Activated CD8-positive, alpha-beta memory T cell treated with anti-CD3 and anti-CD28 coated beads, Interleukin-2, amount 50 U/mL, for 48 hours (primary cell): ENCODE measurements at places on chromosomes 4 and X.

DNA sequence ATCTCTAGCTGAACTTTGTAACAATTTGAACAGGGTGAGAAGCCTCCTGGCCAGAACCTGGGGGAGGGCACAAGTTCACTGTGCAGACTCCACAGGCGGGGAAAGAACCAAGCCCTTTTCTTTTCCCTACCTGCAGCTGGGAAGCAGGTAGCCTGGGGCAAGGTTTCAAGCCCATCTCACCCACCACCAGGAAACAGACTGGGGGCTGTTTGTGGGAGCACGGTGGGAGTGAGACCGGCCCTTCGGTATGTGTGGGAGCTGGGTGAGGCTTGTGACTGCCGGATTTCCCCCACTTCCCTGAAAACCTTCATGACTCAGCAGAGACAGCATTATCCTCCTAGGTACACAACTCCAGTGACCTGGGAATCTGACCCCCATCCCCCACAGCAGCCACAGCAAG is 211.7 kb downstream of the ZNF674 start:
- DNase-seq: no peak

DNA sequence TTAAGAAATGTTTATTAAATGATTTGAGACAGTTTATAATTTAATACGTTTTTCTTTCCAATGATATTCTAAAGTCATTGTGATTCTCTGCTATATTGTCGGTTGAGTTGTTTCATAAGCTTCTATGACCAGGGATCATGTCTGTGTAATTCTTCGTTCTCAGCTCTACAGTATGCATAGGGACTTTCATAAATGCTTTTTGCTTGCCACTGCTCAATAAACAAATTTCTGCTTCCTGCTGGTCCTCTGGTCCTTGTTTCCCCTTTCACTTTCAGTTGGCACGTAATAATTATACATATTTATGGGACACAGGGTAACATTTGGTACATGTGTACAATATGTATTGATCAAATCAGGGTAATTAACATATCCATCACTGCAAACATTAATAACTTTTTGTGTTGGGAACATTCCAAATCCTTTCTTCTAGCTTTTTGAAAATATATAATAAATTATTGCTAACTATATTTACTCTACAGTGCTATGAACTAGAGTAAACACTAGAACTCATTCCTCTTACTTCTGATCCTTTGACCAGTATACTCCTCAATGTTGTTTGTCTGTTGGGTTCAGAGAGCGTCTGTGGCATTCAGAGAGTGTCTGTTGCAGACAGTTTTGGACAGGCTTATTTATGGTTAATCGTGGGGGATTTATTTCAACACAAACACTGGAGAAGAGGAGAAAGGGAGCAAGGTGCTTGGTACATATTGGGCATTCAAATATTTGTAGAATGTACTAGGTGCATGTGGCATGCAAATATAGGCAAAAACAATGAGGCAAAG is 68.3 kb upstream of the SPANXB1 start:
- no peak for DNase-seq

DNA sequence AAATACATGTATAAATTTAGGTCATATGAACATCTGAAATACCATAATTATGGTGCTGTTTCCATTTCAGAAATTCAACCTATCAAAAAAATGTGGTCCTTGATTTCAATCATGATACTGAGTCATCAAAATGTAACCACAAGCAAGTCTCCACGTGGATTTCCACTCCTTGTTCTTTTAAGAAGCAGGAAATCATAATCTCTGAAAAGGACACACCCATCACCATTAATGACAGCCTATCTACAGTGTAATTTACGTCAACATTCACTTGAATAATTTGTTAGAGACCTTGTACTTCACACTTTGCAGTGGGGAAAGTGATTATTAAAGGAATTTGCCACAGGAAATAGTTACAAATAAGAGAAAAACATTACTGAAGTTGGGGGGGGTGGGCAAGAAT is 17.7 kb upstream of the SLC7A11 start:
- no peak for DNase-seq

DNA sequence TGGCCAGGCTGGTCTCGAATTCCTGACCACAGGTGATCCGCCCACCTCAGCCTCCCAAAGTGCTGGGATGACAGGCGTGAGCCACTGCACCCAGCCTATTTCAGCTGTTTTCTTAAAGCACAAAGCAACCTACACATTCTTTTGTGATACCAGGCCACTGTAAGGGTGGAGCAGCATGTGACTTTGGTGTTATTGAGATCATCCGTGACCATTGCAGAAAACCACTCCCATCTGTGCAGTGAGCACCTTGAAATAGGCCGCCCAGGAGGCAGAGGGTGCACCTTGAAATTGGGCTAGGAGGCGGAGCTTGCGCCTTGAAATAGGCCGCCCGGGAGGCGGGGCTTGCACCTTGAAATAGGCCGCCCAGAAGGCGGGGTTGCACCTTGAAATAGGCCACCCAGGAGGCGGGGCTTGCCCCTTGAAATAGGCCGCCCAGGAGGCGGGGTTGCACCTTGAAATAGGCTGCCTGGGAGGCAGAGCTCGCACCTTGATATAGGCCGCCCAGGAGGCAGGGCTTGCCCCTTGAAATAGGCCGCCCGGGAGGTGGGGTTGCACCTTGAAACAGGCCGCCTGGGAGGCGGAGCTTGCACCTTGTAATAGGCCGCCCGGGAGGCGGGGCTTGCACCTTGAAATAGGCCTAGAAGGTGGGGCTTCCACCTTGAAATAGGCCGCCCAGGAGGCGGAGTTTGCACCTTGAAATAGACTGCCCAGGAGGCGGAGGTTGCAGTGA is 9.0 kb upstream of the SLC25A6 start:
- peak; percentile 54 for DNase-seq

- no peak for DNase-seq
Measured at GRCh38 chr4:133150486-133151340, 1.6 kb downstream of the PCDH10 start.

DNA sequence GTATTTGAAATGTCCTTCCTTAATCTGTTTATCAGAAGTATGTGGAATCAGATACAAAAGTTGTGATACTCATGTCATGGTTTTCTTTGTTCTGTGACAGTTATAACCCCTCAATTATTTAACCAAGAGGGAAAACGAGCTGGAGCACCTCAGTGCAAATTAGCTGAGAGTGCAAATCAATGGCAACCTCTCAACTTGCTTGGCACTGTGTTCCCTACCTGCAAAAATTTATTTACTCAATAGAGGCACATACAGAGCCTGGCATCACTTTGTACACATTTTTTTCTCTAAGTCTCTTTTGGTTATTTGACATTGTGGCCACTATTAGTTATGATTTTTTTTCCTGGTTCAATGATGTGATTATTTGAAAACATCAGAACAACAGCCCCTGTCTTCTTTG is 186.2 kb downstream of the STIM2 start:
- DNase-seq: no peak

DNA sequence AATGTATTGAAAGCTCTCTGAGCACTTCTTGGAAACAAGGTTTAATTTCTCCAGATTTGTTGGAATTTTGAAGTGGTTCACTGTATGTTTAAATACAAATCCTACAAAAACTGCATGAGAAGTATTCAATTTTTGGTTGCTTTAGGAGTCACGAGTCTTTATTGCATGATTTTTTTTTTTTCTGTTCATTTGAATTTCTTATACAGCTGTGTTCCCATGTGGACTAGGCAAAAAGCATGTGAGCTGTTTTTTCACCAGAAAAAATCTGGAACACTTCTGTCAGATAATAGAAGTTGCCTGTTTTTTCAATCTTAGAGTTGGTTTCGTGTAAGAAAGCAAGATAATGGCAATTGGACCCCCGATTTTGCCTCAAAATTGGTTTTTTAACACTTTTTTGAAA is 66.4 kb downstream of the SLC9A6 start:
- no peak for DNase-seq
